Hepatocyte (in vitro differentiated cells): ENCODE measurements at places on chromosomes 4 and X. TPM values are rescaled to one million over a fixed set of nuclear protein-coding genes. Genes with fewer than 3 reads are reported as not detected.

DNA sequence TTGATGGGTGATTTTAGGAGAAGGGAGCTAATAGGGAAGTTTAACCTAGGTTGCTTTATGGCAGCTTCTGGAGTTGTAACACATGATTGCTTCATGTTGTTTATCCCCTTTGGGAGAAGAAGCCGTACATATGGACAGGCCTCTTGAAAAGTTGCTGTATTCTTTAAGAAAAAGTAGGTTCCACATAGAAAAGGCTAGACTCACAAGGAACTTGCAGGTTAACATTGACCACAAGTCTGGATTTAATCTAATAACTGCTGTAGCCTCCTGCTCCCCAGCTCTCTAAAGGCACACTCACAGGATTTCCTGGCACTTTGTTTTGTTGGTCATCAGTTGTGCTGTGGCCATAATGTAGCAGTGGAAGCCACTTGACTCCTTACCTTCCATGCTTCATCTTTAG is 19.7 kb downstream of the FNIP2 start:
- peaks cover 22% of the 10 kb centered on the region for H3K4me1 ChIP-seq
- no peaks in the 10 kb centered on the region for H3K27me3 ChIP-seq
- DNase-seq = no peak
- no peak overlapping the region for H3K4me3 ChIP-seq
- no peak overlapping the region for H3K27ac ChIP-seq

Gene MTCP1
- 0.32 and 1.7 TPM in 2 replicates for total RNA-seq

DNA sequence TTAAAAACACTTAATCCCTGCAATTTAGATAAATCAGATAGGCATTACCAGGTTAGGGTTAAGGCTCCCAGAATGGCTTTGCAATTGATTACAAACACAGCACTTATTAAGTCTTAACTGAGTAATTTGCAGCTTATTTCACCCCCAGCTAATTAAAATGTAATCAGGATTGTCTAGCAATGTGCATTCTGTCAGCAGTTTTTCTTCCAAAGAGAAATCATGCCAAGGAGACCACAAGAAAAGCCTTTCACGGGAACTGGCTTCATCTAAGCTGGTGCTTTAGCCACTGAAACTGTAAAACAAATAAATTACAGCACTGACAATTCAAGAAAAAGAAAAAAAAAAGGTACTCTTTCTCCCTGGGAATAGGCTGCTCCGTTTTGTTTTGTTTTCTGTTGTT is 2.1 kb downstream of the ANOS1 start:
- no peak overlapping the region for H3K4me3 ChIP-seq
- H3K4me1 ChIP-seq = no peaks in the 10 kb centered on the region
- H3K27ac ChIP-seq = no peak overlapping the region
- no peak for DNase-seq
- no peaks in the 10 kb centered on the region for H3K36me3 ChIP-seq
- H3K27me3 ChIP-seq = peaks cover 4% of the 10 kb centered on the region

- no peaks in the 10 kb centered on the region for H3K27me3 ChIP-seq
- no peaks in the 10 kb centered on the region for H3K4me1 ChIP-seq
- H3K27ac ChIP-seq = no peak overlapping the region
Observed at GRCh38 chr4:43224559-43224958, 332.0 kb downstream of the GRXCR1 start.

Gene FDCSP
- total RNA-seq = not detected in 2 replicates

DNA sequence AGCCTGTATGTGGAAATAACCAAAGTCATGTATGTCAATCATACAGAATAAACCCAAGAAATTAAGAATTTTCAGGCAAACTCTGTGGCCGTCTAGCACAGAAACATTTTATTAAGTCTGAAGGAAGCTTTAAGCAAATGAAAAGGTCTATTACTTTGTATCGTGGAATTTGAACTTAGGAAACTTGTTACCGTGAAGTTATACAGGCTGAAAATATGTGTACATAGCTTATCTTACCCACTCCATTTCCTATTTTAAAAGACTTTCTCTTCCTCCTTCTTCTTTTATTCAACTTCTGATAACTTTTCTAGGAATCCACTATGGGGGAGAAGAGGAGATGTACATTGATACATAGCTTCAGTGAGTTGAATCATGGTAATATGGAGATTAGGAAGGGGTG is 108.3 kb downstream of the AGTR2 start:
- no peaks in the 10 kb centered on the region for H3K36me3 ChIP-seq
- no peaks in the 10 kb centered on the region for H3K27me3 ChIP-seq
- no peaks in the 10 kb centered on the region for H3K4me1 ChIP-seq

Gene ARSJ
- total RNA-seq = 13.8 TPM in 2 replicates

Gene TGIF2LX
- total RNA-seq = not detected in 2 replicates

Gene RTL3
- total RNA-seq = not detected in 2 replicates

- H3K4me3 ChIP-seq = no peak overlapping the region
- no peaks in the 10 kb centered on the region for H3K4me1 ChIP-seq
- no peaks in the 10 kb centered on the region for H3K36me3 ChIP-seq
- DNase-seq = no peak
Observed at GRCh38 chr4:20554134-20554533, 146.1 kb upstream of the PACRGL start.

DNA sequence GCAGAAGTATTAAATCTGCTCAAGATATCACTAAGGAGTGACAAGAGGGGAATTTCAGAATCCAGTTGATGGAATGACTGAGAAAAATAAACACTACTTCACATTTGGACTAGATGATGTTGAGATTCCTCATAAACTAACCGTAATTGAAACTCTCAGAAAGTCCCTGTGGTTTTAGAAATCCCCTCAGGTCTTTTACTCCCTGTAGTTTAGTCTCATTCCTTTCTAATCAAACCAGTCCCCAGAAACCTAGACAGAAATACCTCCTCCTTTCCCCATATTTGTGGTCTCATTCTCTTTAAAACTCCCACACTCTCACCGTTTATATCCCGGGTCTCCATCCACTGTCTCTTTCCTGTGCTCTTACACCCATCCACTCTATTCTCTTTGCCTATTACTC is 15.0 kb upstream of the TLR1 start:
- no peak for DNase-seq
- H3K4me1 ChIP-seq = no peaks in the 10 kb centered on the region
- no peak overlapping the region for H3K4me3 ChIP-seq
- H3K27me3 ChIP-seq = no peaks in the 10 kb centered on the region
- H3K27ac ChIP-seq = no peak overlapping the region
- no peaks in the 10 kb centered on the region for H3K36me3 ChIP-seq

DNA sequence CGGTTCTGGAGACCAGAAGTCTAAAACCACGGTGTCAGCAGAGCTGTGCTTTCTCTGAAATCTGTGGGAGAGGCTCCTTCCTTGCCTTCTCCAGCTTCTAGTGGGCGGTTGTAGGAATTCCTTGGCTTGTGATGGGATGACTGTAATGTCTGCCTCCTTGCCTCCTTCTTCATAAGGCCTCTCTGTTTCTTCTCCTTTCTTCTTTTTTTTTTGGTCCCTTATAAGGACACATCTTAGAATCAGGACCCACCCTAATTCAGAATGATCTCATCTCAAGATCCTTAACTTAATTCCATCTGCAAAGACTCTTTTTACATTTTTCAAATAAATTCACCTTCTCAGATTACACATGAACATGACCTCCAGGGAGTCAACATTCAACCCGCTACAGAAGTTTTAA is 186.9 kb downstream of the STK32B start:
- no peaks in the 10 kb centered on the region for H3K27me3 ChIP-seq
- no peak overlapping the region for H3K4me3 ChIP-seq
- no peak for DNase-seq
- H3K4me1 ChIP-seq = no peaks in the 10 kb centered on the region
- no peak overlapping the region for H3K27ac ChIP-seq
- H3K36me3 ChIP-seq = no peaks in the 10 kb centered on the region

DNA sequence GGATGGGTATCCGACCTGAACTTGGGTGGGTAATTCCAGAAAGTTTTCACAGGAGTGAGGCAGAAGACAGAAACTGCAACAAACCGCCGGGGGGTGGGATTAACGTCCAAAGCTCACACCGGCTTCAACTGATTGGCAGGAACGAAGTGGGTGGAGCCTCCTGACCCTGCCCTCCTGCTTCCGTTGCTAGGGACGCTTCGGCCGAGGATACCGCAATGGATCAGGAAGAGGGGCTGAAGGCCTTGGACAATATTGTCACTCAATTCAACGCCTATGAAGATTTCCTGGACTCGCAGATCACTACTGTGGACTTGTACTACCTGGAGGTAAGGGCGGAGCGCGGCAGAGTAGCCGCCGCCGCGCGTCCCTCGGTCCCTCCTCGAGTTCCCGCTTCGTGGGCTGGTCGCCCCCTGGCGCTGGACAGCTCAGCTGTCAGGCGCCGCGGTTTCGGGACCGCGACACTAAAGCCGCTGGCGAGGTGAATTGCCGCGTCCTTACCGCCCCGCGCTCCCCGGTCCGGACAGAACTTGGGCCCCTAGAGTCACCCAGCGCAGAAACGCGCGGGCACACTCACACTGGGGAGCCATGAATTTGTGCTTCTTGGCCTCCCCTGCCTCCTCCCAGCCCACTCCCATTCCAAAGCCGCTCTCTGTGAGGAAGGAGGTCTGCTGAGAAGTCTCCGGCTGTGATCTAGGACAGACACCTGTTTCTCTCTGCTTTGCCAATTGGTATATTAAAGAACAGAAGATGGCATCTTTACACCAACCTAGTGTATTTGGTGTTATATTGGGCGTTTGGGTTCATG is at the start of gene CFAP299:
Gene CFAP299, plus strand, starts transcription at position 177 of the 805 bp plus-strand sequence.
- H3K4me1 ChIP-seq = no peaks in the 10 kb centered on the region
- H3K27ac ChIP-seq = no peak within 1 kb of the TSS
- H3K27me3 ChIP-seq = peaks cover 42% of the 10 kb centered on the region
- no peaks in the 10 kb centered on the region for H3K36me3 ChIP-seq
- peak within 1 kb of the TSS; percentile 48 for H3K4me3 ChIP-seq

Gene VCX2
- total RNA-seq = not detected in 2 replicates

DNA sequence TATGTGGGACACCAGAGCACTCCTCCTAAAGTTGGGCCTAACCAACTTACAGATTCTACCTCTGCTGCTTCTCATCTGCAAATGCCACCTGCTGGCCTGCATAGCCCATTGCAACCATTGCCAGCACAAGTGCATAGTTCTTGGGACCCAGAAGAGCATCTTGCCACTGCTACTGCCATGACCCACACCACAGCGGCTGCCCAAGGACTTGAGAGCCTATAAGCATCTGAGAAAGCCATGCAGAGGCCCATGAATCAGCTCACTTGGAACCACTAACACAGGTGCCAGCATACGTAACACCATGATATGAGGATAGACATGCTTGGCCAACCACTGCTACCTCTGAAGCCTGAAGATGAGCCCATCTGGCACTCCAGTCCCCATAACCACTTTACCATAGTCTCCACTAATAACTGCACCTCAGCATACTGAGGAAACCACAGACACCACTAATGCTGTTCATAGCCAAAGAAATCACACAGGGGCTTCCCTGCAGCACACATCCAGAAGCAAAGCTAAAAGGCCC is 258.1 kb upstream of the AGTR2 start:
- H3K4me3 ChIP-seq = no peak overlapping the region
- DNase-seq = no peak
- H3K4me1 ChIP-seq = no peaks in the 10 kb centered on the region
- H3K27me3 ChIP-seq = no peaks in the 10 kb centered on the region

Gene ASB9
- 6.0 and 10.0 TPM in 2 replicates for total RNA-seq

DNA sequence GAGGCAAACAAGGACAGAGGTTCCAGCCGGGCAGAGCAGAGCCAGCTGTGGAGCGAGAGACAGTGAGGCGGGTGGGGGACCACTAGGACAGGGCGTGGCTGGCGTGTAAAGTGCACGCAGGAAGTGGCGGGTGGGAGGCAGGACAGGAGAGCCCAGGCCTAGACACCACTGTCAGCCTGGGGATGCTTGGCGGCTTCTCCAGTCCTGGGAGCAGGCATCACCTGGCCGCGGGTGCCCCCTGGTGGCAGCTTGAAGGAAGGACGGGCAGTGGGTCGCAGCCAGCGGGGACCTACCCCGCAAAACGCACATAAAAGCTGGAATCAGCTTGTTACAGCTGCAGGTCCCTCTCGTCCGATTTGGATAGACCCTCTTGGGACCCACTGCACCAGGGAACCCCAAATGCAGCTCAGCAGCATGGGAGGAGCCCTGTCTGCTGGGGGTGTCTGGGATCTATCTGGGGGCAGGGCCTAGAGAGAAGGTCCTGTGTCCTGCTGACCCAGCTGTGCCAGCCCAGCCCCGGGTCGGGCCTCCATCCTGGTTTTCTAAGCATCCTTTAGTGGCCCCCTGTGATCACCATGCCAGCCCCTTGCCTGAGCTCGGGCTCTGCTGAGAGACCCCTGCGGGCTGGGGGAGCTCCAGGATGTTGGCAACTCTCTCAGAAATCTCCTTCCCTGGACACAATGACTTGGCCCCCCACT is 57.7 kb downstream of the WFS1 start:
- H3K4me3 ChIP-seq = no peak overlapping the region
- no peaks in the 10 kb centered on the region for H3K4me1 ChIP-seq
- no peak overlapping the region for H3K27ac ChIP-seq
- DNase-seq = peak; percentile 86
- H3K36me3 ChIP-seq = no peaks in the 10 kb centered on the region
- H3K27me3 ChIP-seq = no peaks in the 10 kb centered on the region

DNA sequence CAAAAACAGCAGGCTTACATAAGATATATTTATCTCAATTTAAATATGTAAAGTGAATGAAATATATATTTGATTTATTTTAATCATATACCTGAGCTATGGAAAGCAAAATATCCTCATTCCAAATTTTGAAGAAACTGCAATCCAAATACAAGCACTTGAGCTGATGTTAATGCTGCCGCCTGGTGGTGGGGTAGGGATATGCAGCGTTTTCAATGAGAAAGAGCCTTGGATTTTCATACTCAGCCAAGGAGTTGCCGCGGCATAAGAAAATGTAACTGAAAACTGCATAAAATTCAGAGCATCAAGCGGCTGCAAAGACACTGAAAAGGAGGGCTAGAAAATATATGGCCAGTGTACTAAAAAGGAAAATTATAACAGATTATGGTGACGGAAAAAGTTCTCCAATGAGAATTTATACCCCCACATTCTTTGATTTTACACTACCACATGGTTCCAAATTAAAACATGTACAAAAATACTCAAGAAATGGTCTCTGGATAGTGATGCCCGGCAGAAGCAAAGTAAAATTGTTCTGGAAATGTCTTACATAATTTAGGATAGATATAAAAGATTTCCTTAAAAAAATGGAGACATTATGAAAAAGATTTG is 660.3 kb upstream of the PITX2 start:
- H3K36me3 ChIP-seq = no peaks in the 10 kb centered on the region
- H3K4me1 ChIP-seq = no peaks in the 10 kb centered on the region
- no peaks in the 10 kb centered on the region for H3K27me3 ChIP-seq
- H3K27ac ChIP-seq = no peak overlapping the region

Gene PHKA1
- 6.3 and 6.7 TPM in 2 replicates for total RNA-seq

DNA sequence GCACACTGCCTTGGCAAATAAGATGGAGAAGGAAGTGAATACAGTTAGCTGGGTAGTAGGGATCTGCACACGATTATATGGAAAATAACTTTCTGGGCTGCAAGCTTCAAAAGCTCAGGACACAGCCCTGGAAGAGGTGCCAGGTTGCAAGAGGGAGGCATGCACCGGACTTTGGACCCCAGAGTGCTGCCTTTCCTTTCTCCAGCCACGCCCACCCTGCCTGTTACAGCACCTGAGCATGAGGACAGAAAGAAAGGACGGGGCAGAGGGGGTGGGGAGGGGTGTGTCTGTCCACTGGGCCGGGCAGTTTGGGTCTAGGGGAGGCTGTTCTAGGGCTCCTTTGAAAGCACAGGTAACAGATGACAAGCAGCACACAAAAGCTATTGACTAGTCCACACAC is 152.8 kb downstream of the ENPP6 start:
- no peak overlapping the region for H3K27ac ChIP-seq
- H3K36me3 ChIP-seq = no peaks in the 10 kb centered on the region
- no peaks in the 10 kb centered on the region for H3K27me3 ChIP-seq
- peak; percentile 81 for DNase-seq

GRCh38 chr4:85491527-85491926 is 16.6 kb downstream of the ARHGAP24 start:
- no peak overlapping the region for H3K27ac ChIP-seq
- no peak for DNase-seq
- no peaks in the 10 kb centered on the region for H3K4me1 ChIP-seq
- H3K27me3 ChIP-seq = no peaks in the 10 kb centered on the region
- H3K36me3 ChIP-seq = no peaks in the 10 kb centered on the region
